Endothelial cell (in vitro differentiated cells): ENCODE measurements at places on chromosomes 7 and 10. TPM values are rescaled to one million over a fixed set of nuclear protein-coding genes. Genes with fewer than 3 reads are reported as not detected.
A peak's percentile ranks its signal among the peaks of the same experiment; 100 is the strongest.

ANXA8L1 gene
- total RNA-seq, result not detected

DNA sequence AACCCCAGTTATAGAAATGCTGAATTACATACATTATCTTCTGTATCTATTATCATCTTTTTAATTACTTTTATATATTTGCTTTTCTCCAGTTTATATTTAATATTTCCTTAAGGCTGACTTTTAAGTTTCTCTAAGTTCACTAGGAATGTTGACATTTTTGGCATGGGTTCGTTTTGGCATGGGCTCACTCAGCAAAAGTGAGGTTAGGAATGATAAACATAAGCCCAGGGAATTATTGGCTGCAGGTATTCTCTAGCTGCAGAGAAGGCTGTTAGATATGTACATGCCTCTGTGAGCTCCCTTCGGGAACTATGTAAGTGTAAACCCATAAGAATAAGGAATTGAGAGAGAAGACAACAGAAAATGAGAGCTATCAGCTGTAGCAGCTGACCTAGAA lies 63.6 kb upstream of the RAB18 start:
- DNase-seq, result no peak
- H3K4me1 ChIP-seq, result no peaks in the 10 kb centered on the region
- no peaks in the 10 kb centered on the region for H3K36me3 ChIP-seq
- H3K27ac ChIP-seq, result no peak overlapping the region
- no peaks in the 10 kb centered on the region for H3K27me3 ChIP-seq

GRCh38 chr10:88243202-88243744 lies 339.8 kb downstream of the RNLS start:
- peak overlapping the region; percentile 70 for H3K27ac ChIP-seq
- DNase-seq, result no peak
- no peaks in the 10 kb centered on the region for H3K27me3 ChIP-seq
- no peak overlapping the region for H3K4me3 ChIP-seq
- no peaks in the 10 kb centered on the region for H3K36me3 ChIP-seq
- peaks cover 44% of the 10 kb centered on the region for H3K4me1 ChIP-seq

DNA sequence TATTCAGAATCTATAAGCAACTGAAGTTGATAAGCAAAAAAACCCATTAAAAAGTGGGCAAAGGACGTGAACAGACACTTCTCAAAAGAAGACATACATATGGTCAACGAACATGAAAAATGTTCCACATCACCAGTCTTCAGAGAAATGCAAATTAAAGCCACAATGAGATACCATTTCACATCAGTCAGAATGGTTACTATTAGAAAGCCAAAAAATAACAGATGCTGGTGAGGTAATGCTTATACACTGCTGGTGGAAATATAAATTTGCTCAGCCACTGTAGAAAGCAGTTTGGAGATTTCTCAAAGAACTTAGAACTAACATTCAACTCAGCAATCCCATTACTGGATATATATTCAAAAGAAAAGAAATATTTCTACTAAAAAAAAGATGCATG lies 332.8 kb upstream of the PLXDC2 start:
- H3K27ac ChIP-seq, result no peak overlapping the region
- no peaks in the 10 kb centered on the region for H3K27me3 ChIP-seq
- no peak overlapping the region for H3K4me3 ChIP-seq
- peaks cover 3% of the 10 kb centered on the region for H3K4me1 ChIP-seq
